Effector memory CD4-positive, alpha-beta T cell (primary cell): ENCODE measurements at places on chromosomes 1 and 21.

GRCh38 chr1:1080122-1080757, 6.1 kb upstream of the RNF223 start:
- no peak for DNase-seq

GRCh38 chr1:58857680-58858673, 74.1 kb upstream of the JUN start:
- DNase-seq, result no peak

DNA sequence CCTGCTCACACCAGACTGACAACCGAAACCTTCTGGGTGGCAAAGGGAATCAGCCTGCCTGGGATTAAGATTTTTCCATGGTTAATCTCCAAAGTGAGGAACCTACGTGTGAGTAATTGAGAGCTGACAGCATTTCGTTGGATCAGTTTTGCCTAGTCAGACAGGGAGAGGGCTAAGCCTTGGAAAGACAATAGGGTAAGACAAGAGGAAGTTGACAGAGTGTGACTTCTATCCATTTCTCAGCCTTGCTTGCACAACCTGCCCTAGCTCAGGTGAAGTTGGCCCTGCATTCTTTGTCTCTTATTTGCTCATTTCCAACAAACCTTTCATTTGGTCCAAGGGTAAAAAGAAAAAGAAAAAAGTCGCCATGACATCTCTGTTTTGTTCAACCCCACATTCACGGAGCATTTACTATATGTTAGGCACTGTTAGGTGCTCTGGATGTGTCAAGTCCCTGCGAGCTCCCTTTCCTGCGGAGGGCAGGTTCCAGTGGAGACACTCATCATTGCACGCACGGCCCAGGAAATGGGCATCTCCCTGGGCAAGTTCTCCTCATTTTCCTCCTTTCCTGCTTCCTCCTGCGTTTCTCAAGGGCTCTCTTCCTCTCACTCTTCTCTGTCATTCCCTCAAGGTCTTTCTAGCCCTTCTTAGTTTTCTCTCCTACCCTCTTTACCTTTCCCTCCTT, 23.3 kb downstream of the KIRREL1 start:
- DNase-seq, result no peak

GRCh38 chr1:170145770-170146676, at the start of gene NTMT2:
Gene NTMT2 (plus strand): TSS chr1:170145959. CDS start chr1:170146108, 149 bp downstream.
- DNase-seq, result no peak

GRCh38 chr1:162691999-162692575, 59.8 kb downstream of the DDR2 start:
- no peak for DNase-seq

- DNase-seq, result no peak
Observed at GRCh38 chr1:118788463-118788862, 199.7 kb downstream of the TBX15 start.

- DNase-seq, result no peak
Observed at GRCh38 chr1:1281533-1282321, 1.5 kb downstream of the SCNN1D start.

- no peak for DNase-seq
Observed at GRCh38 chr1:27958513-27958912, 1.3 kb upstream of the XKR8 start.

DNA sequence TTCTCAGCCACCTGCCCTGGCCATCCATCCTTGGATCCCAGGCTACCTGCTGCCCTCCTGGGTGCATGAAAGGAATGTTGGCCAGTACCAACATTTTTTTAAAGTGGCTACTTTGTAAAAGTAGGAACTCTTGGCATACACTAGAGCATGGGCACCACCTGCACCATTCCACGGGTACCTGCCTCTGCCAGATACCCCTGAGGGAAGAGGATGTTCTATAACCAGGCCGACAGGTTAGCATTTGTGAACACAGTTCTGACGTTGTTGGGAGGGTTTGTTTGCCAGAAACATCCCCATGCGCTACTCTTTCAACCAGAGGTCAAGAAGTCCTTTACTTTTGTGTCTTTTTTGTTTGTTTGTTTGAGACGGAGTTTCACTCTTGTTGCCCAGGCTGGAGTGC, 43.0 kb downstream of the EVA1C start:
- DNase-seq, result no peak

- DNase-seq, result no peak
Observed at GRCh38 chr1:201072922-201073321, 39.3 kb downstream of the CACNA1S start.
